ENCODE measurements at places on chromosomes 11 and 22.

DNA sequence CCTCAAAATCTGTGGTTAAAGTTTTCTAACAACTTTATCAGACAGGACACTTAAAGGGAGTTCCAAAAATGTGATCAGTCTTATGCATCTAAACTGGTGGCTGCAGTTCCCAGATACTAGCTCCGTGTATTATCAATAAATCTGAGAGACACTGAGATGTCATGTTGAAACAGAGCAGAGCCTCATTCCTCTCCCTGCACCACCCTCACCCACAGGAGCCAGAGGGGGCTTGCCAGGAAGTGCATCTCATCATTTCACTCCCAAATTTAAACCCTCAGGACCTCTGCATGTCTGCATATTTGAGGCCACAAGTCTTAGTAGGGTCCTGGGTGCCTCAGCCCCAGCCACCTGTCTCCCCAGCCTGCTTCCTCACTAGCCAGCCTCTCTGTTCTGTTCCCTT, 167.4 kb upstream of the NTM start:
- DNase-seq, result no peak

GRCh38 chr22:29887358-29887757, 4.4 kb downstream of the MTMR3 start:
- no peak for DNase-seq

GRCh38 chr11:46906609-46907041, 11.7 kb downstream of the LRP4 start:
- DNase-seq, result no peak

DNA sequence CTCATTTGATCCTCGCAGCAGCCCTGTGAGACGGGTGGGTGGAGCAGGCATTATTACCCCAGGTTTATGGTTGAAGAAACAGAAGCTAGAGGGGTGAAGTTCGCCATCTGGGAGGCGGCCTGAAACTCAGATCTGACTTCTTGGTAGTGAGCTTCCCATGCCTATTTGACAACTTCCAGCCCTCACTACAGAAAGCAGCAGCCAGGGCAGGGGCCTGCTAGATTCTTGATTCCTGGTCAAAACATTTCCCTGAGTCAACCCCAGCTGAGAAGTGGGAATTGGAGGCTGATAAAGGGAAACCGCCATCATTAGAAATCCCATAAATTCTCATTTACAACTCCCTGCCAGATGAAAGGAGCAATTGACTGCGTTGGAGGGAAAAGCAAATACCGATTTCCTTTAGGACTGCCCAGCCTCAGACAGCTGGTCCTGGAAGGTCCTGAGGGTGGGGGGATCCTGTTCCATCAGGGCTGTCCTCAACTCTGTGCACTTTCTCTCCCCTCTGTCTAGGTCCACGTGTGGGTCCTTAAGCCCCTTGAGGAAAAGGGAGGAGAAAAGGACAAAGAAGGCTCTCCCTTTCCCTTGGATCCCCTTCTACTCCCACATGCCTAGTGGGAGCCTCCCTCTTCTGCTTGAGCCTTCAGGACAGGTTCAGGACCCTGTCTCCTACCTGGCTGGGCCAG, 10.2 kb upstream of the NECTIN1 start:
- no peak for DNase-seq

DNA sequence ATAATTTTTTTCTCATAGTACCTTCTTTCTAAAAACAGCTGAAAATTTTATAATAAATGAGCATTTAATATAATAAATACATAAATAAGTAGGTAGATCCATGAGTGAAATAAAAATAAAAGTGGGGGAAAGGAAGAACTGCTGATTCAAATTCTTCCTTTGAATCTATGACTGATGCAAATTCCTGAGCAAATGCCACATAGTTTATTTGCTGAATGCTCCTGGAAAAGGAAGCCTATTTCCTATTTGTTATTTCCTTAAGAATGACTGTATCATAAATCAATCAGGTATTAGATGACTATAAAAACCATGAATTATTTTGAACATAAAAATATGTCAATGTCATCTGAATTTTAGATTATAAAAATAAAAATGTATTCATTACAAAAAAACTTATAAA, 16.6 kb downstream of the BTBD10 start:
- DNase-seq, result no peak

DNA sequence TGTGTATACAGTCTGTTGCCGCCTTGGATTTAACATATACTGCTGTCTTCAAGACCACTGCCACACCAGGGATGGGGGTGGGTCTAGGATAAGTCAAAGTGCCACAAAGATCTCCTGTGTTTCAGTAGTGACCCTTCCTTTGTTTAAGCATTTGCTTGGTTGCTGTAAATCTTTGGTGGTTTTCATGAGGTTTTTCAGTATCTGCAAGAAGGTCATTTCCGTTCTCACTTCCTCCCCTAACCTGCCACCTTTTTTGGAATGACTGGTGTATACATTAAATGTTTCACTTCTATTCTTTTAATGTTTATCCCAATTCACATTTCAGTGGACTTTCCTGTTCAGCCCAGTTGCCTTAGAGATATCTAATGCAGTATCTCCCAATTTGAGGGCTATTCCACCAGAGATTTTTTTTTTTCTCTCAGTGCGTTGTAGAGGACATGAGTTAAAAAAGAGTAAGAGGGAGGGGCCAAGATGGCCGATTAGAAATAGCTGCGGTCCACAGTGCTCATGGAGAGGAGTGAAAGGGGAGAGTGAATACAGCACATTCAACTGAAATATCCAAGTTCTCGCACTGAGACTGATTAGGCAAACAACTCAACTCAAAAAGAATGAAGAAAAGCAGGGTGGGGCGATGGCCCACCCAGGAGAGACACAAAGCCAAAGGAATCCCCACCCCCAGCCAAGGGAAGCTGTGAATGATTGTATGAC, 43.2 kb downstream of the USP47 start:
- no peak for DNase-seq

DNA sequence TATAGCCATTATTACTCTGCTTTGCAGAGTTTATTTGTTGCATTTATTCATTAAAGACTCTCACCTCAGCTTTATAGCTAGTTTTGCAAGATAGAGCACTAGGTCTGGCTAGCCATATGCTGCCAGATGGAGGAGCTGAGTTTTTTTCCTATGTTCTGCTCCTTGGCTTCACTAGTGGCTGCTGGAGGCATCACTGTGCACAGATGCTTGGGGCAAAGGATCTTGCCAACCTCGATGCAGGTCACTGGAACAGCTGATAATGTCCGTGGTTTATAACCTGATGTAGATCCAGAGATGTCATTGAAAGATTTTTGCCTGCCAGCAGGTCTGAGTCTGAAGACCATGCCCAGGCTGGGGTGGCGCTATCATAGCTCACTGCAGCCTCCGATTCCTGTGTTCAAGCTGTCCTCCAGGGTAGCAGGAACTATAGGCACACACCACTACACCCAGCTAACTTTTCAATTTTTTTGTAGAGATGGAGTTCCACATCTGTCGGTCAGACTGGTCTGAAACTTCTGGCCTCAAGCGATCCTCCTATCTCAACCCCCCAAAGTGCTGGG, 63.2 kb downstream of the PACS1 start:
- DNase-seq, result no peak

- no peak for DNase-seq
These were observed 166.5 kb upstream of the CADM1 start for GRCh38 chr11:115670538-115671205.

DNA sequence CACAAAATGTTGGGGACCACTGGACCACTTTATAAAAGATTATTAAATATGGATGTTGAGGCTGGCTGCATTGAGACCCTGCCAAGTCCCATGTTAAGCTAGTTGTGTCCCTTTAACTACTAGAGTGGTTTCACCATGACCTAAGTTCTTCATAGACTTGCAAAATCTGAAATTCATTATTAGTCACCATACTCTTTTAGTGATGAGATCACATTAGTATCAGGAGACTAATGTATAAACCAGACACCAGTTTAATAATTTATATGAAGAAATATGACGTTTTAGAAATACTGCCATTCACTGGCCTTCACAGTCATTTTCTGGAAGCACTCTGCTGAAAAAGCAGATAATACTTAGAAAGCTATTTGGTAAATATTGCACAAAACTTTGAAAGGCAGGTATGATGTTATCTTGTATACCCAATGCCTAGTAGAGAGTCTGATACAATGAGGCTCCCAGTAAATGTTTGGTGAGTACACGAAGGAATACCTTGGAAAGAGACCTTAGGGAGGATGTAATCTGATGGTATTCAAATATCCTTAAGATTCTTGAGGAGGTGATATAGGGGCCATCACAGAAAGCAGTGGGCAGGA, 728.2 kb upstream of the ANO5 start:
- no peak for DNase-seq

DNA sequence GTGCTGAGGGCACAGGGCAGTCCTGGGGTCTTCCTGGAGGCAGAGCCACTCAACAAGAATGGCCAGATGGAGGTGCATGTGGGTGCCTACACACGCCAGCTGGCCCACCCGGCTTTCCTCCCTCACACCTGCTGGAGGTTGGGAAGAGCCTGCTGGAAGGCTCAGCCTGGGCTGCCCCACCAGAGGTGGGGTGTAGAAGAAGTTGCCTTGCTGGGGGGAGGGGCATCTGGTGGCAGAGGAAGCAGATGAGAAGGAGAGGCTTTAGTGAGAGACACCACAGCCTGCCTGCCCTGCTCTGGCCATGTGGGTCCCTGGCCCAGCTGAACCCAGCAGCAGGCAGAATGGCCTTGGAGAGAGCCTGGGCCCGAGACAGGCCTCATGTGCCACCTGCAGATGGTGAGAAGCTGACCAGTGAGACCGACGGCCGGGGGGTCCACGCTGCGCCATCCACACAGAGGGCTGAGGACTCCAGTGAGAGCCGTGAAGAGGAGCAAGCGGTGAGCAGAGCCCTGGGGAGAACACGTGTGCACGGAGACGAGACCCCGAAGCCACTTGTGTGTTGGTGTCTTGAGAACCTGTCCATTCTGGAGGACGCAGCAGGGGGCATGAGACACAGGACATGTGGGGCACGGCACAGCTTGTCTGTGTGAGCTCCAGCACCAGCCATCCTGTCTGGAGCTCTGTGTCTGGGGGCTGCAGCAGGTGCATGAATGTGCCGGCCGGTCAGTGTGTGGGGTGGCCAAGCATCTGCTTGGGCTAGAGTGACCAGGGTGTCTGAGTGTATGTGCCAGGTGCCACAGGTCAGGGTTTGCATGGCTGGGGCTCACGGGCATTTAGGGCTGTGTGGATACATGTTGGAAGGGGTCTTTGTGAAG, 2.7 kb downstream of the B4GALNT4 start:
- no peak for DNase-seq

DNA sequence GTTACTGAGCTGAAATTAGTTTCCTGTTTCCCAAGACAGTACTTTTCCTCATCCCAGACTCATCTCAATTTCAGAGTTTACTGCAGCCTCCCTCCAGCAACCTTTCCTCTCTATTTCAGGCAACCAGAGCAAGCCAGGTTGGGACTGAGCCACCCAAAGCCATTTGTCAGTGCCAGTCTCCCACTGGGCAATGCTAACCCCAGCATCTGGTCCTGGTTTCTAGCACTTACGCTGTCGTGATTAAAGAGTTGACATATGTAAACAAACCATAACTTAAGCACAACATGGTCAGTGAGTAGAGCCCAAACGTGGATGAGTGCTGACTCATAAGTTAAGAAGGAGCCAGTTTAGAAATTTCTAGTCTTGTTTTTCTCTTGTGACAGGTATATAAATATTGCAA, 119.6 kb upstream of the BLID start:
- DNase-seq, result no peak

DNA sequence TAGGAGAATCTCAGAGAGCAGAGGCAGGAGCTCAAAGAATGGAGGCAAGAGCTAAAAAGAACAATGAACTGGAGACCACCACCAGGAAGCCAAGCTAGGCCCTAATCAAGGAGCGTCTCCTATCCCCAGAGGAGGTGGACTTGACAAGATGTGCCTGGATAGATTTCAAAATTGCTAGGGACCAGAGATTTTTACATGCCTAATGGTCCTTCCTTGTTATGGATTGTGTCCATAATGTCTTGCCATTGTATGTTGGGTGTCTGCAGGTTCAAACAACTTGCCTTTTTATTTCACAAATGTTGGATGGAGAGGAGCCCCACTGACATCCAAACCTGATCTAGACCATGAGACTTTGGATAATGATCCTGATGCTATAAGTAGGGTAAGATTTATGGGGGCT, 88.2 kb upstream of the TP53I11 start:
- no peak for DNase-seq

GRCh38 chr22:22144858-22145257, 99.7 kb upstream of the VPREB1 start:
- no peak for DNase-seq

DNA sequence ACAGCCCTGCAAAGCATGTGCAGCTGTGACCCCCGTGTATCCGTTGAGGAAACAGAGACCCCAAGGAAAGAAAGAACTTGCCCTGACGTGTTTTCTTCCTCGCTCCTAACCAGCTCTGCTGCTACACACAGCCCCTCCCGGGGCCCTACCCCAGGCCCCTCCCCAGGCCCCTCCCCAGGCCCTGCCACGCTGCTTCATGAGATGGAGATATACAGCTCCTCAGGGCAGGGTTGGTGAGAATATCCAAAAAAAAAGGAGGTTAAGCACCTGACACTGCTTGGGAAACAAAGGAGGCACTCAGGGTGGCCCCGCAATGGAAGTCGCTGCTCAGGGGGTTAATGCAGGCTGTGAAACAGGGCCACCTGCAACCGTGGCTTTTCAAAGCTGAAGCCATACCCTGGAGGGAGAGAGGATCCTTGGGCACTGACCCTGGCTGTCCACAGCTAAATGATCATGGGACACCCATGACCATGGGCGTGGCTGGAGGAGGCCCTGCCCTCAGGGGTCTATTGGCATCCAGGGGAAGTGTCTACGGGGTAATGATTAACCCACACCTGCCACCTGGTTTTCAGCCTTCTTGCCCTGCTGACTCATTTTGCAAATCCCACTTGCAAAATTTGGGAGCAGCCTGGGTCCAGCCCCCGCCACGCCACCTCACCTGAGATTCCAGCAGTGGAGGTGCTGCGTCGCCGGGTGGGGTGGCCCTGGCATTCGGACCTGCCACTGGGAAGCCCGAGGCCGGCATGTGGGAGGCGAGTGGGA, 112.1 kb upstream of the ANO1 start:
- no peak for DNase-seq

DNA sequence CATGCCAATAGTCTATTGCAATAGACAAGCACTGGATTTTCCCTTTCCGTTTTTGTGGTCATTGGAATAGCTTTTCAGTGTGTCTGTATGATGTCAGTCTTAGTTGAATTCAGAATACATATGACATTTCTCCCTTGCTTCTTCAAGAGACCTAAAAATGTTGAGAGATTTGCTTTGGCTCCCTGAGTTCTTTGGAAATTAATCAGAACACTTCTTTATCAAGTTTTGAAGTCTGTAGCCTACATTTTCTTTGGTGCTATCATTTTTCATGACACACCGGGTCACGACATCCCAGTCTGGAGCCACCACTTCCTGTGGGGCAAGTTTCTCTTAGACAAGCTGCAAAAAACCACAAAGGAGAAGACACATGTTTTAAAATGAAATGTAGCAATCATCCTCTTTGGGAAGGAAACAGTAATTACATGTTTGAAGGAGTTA, 847.1 kb downstream of the OPCML start:
- DNase-seq, result no peak

GRCh38 chr11:73521621-73522020, 76.3 kb downstream of the FAM168A start:
- DNase-seq, result no peak
